NCI-H446 treated with DMSO at 0.1 percent for 48 hours (cell line): ENCODE measurements at places on chromosomes 12 and 14.
A peak's percentile ranks its signal among the peaks of the same experiment; 100 is the strongest.

DNA sequence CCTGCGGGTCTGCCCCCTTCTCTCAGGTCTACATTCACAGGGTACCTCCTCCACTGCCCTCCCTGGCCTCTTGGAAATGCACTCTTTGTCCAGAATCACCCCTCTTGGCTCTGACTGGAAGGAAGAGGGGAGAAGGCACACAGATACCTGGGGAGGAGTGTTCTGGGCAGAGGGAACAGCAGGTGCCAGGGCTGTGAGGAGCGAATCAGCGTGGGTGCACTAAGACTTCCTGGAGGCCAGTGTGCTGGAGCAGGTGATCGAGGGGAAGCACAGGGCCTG lies 8.3 kb upstream of the TRAF3 start:
- no peak for DNase-seq

DNA sequence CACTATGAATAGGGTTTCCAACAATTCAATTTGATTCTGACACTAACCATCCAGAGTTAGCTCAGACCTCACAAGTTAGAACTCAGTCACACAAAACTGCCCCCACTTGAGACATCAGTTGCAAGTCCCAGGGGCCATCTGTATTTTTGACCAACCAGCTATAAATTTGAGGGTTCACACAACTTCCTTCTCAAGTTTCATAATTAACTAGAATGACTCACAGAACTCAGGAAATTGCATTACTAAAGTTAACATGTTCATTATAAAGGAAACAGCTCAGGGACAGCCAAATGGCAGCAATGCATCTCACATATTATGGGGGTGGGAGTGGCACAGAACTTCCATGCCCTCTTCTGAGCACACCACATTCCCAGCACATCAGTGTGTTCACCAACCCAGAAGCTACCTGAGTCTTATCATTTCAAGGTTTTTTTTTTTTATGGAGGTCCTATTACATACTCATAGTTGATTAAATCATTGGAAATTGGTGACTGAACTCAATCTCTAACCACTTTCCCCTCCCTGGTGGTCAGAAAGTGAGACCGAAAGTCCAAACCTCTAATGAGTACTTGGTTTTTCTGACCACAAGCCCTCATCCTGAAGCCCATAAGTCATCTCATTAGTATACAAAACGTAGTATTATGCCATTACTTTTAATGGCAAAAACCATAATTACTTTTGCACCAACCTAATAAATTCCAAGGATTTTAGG lies 1721.5 kb upstream of the SEL1L start:
- DNase-seq, result no peak

DNA sequence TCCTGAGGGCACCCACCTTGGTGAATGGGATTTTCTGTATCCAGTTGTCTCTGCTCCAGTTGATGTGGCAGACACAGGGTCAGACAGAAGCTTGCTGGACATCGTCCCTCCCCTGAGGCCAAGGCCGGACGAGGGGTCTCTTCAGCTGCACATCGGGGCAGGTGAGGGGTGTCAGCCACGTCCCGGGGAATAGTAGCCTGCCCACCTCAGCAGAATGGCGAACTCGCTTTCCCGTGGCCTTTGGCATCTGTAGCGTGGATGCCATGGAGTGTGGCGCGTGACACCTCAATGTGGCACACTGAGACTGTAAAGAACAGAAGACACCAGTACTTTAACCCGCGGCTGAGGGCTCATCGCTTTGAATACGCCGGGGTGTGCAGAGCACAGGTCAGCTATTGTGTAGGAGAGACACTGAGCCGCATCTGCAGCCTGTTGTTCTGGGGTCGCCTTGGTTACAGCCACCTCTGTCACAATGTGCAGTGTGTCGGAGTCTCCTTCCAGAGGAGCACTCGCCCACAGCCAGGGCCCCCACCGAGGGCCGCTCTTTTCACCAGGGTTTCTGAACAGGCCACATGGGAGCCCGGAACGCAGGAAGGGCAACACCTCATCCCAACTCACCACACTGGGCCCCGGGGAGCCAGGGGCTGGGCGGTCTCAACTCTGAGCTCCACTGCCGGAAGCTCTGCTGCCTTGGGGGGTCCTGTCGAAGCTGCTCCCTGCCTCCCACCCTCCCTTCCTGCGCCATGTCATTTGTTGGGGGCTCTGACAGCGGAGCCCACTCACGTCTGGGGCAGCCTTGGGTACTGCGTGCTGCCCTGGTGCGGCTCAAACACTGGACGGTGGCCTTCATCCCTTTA lies 77.0 kb downstream of the ADGRD1 start:
- no peak for DNase-seq

GRCh38 chr12:76445462-76445861 lies 97.2 kb upstream of the BBS10 start:
- DNase-seq, result no peak

DNA sequence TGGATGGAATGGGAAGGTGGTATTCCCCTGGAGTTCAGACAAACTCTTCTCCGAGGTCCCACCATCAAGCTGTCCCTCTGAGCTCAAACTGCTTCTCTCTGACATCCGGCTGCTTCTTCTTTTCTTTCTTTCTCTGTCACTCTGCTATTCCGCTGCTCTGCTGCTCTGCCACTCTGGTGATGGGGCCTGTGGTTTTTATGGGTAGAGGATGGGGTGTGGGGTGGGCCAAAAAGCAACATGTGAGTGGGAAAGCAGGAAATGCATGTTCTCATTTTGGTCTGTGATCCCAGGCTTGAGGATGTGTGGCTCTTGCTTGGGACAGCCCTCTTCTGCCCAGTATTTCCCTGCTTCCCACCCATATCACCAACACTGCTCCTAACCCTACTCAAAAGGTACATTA lies 30.6 kb downstream of the CLECL1 start:
- no peak for DNase-seq

- no peak for DNase-seq
Observed at GRCh38 chr12:49937639-49938300, 12.8 kb upstream of the AQP2 start.

DNA sequence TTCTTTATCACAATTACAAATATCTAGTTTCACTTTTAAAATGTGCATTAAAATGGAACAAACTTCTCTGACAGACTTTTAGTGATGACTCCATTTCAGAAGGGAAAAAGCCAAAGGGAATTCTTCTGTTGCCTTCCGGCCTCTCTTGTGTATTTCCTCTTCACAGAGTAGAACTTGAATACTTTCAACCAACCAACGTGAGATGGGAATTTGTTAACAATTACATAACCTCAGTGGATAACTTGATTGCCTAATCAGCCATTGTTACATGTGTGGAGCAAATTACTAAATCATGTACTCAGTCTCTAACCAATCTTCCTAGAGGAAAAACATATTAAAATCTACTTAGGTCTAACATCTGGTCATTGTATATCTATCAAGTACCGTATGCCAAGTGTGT lies 291.1 kb downstream of the SYT1 start:
- DNase-seq, result no peak

DNA sequence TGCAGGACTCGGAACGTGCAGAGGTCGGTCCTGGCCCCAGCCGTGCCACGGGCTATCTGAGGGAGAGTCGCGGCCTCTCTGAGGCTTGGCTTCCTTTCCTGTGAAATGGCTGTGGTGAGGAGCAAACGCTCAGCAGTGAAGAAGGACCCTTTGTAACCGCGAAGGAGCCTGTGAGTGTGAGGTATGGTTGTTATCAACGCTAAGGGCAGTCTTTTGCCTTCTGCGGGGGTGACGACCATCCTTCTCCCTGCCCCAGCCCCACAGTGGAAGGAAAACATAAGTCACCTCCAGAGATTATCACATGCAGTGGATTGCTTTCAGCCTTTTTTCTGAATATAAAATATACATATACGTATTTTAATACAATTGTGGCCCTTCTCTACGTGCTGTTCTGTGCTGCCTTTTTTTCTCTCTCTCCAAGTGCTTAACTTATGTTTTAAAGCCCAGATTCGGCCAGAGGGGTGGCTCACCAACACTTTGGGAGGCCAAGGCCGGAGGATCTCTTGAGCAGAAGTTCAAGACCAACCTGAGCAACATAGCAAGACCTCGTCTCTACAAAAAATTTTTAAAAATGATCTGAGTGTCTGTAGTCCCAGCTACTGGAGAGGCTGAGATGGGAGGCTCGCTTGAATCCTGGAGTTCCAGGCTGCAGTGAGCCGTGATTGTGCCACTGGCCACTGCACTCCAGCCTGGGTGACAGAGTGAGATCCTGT lies 17.4 kb downstream of the TAMALIN start:
- DNase-seq, result no peak

DNA sequence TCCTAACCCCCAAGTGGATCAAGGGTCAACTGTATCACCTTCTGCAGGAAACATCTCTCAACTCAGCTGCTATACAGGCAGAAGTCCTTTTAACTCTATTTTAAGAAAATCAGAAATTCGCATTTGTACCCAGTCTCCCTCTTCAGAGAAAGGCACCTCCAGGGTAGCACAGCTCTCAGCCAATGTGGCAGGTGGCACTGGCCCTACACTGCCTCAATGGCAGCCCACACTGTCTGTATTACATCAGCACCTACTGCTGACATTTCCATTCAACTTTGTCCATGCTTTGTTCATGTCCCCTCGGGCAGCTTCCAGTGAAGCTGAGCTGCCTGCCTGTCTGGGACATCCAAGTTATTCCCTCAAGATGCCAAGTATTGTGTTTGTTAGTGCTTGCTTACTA lies 8.8 kb downstream of the SPTSSA start:
- DNase-seq, result no peak

- DNase-seq, result no peak
Observed at GRCh38 chr12:8065991-8066594, at the start of gene C3AR1. Gene C3AR1 (minus strand): TSS chr12:8066359. CDS start chr12:8060185, 6,174 bp downstream.

- no peak for DNase-seq
Observed at GRCh38 chr12:5794156-5794555, 150.9 kb downstream of the ANO2 start.

- DNase-seq, result no peak
Observed at GRCh38 chr12:24695103-24695502, 253.8 kb downstream of the BCAT1 start.

DNA sequence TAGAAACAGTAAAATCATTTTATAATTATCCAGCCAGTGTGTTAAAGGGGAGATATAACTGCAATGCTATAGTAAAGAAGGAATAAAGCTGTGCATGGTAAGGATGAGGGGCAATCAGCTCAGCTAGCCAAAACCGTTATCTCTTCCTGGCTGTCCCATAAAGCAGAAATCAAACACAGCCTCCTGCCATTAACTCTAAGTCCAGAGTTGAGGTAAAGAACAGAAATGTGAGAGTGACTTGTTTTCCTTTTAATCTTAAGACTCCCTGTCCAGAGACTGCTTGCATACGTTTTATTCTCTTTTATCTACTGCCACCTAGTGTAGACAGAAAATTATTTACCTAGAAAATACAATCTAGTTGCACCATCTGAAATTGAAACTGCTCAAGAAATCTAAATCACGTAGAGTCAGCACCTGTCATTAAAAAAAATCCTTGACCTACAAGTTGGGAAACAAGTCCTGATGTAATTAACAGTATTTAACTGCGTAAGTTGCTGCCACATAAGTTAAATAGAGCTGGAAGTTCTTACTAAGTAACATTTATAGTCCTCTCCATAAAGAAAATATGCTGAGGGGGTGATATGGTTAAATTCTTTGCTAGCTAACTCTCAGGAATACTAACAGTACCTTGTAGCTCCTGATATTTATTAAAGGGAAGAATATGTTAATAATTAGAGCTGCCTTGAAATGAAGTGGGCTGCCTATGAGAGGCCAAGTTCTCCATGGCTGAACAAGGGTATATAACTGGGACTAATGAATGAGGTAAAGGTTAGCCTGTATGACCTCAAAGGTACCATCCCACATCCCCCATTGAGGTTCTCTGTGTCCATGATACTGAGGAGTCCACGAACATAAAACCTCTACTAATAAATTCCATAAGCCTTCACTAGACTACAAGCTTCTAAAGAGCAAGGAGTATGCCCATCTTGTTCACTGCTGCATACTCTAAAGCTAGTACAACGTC lies 62.7 kb downstream of the GALNT4 start:
- peak; percentile 62 for DNase-seq
